GM10248 (cell line): ENCODE measurements at places on chromosomes 13 and 19.

GRCh38 chr19:56111601-56112312 lies 9.3 kb downstream of the ZNF787 start:
- DNase-seq = peak; percentile 60

DNA sequence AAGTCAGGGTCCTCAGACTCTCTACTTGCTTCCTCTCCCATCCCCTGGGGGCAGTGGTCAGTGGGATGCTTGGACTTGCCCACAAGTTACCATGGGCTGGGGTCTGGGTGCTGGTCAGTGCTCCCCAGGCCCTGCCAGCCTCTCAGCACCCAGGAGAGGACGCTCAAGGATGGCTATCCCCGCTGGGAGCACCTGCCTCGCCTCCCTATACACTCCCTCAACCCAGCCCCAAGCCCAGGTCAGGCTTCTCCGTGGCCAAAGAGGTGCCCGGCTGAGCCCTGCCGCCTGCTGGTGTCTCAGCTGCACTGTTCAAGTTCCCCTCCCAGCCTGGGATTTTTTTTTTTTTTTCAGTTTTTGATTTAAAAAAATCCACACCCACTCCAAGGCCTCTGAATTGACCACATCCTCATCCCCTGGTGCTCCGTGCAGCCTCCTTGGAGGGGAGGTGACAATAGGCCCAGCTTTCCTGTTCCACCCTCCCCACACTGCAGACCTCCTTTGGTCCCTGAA lies 10.8 kb downstream of the F2RL3 start:
- peak; percentile 80 for DNase-seq

- DNase-seq = no peak
These were observed at the start of gene FREM2 for GRCh38 chr13:38686577-38687245. FREM2 (plus strand) TSS chr13:38687077; CDS start chr13:38687345, 268 bp downstream.

DNA sequence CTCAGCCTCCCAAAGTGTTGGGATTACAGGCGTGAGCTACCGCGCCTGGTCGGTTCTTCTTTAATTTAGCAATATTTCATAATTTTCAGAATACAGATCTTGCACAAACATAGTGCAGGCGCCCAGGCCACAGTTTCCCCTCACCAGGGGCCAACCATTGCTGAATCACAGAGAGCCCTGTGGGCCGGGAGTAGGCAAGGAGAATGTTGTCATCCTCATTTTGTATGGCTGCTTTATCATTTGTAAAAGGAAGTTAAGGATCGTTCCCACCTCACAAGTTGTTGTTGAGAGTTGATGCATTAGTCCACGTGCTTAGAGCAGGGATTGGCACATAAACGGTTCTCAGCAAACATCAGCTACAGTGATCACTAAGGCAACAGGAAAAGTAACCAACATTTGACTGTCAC lies 30.2 kb downstream of the MEIS3 start:
- no peak for DNase-seq

GRCh38 chr19:46976845-46977320 lies 42.8 kb upstream of the NPAS1 start:
- DNase-seq = no peak

- no peak for DNase-seq
These were observed 16.1 kb upstream of the F2RL3 start for GRCh38 chr19:16872728-16873127.

GRCh38 chr13:75415694-75416093 lies 66.3 kb downstream of the TBC1D4 start:
- DNase-seq = no peak
